ENCODE measurements at places on chromosomes 3 and 15.

DNA sequence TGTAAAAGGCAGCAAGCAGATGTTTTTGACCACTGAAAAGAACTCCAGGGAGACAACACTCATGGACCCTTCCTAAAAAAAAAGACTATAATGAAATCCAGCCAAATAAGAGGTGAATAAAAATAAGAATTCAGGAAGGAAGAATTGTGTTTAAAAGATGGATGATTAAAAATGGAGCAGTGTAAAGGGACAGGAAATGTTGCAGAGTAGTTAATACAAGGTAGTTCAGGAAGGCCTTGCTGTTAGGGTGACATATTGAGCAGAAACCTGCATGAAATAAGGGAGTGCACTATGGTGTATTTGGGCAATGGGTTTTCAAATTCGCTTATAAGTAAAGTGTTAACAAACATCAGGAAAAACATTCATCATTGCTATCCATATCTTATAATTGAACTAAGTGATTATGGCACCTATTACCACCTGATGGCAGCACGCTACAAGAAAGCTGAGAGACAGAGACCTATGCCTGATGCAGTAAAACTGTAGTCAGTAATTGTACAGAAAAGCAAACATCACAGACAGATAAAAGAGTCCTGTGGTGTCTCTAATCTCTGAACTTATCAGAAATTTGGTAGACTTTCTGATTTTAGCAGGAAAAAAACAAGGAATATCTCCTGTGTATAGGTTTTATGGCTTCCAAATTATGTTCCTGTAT, 5.8 kb upstream of the DBR1 start:
- no peak for DNase-seq

DNA sequence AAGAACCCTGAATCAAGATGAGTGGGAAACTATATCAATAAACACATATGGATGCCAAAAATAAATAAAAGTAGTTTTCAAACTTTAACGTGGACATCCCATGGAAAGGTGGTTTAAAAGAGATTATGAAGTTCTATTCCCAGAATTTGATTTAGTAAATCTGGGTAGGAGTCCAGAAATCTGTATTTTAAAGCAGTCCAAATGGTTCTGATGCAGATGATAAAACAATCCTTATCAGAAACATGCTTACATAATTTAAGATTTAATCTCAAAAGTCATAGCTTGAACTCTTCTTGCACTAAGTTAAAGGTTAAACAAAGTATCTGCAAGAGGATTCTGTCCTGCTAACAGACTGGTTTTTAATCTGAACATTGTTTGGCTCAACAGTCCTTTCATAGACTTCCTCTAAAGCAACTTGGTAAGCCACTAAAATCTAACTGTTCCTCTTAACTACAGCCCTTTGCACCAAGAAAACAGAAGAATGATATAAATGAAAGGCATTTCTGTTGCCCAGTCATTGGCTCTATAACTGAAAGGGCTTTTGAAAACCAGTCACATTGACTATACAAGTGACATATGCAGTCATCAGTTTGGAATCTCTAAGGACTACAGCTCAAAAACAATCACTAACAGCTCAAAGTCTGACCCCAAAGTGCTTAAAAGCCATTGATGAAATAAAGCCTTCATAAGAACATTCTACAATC, 23.4 kb upstream of the MAP4 start:
- no peak for DNase-seq

- no peak for DNase-seq
Measured at GRCh38 chr3:123847209-123847608, 36.9 kb downstream of the MYLK start.

- DNase-seq: no peak
Measured at GRCh38 chr3:12436514-12437220, 47.6 kb upstream of the TSEN2 start.

DNA sequence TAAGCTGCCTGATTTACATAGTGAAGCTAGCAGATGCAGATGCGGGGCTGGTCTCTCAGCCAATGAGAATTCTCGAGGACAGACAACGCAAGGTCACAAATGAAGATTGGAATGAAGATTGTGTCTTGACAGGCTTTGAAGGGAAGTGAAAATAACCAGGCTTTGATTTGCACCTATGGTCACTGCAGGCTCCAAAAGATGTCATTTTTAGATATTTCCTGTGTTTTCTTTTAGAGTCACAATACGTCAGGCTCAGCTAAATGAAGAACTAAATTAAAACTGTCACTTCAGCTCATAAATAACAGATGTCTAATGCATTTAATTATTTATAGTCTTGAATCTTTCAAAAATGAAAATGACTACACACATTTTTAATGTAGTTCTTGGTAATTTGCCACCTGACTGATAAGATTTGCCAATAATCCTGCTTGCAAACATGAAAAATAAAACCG, 99.5 kb downstream of the SQOR start:
- no peak for DNase-seq

- no peak for DNase-seq
Measured at GRCh38 chr3:133984975-133985374, 44.8 kb downstream of the SLCO2A1 start.

DNA sequence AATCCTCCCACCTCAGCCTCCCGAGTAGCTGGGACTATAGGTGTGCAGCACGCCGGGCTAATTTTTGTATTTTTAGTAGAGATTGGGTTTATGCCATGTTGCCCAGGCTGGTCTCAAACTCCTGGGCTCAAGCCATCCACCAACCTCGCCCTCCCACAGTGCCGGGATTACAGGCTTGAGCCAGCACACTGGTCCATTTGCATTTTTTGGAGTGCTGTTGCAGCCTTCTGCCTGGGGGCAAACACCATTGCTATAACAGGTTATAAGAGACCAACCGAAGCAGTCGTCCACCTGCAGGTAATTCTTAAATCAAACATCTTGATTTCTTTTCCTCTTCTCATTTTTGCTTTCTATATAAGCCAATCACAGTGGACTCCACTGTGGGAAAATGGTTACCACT, 27.7 kb downstream of the ACKR4 start:
- no peak for DNase-seq

GRCh38 chr15:70870051-70870450, 16.1 kb upstream of the LARP6 start:
- no peak for DNase-seq

DNA sequence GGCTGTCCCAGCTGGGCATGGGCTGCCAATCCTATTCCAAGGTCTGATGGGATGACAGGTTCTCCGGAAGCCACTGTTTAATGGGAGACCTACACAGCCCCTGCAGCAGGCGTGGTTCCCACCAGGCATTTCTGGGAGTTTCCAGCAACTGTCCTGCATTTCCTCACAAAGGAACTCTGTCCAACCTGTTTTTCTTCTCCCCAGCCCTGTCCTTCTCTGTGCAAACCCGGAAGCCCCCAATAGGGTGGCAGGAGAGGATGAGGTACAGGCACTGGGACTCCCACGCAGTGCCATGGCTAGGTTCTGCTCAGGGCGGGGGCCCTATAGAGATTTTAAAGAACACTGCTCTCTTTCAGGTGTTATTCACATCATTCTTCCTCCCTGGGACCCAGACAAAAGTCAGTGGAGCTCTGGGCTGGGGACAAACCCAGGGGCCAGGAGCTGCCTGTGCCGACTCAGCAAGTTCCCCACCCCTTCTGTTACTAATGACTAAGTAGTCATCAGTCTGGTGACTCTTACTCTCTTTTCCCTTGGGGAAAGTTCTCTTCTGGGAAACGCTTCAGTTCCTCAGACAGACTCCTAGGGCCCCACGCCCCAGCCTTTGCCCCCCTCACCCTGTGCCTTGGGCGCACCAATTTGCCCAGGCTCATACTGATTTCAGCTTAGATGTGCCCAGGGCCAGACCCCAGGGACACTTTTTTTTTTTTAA, 97.7 kb downstream of the CD47 start:
- no peak for DNase-seq

DNA sequence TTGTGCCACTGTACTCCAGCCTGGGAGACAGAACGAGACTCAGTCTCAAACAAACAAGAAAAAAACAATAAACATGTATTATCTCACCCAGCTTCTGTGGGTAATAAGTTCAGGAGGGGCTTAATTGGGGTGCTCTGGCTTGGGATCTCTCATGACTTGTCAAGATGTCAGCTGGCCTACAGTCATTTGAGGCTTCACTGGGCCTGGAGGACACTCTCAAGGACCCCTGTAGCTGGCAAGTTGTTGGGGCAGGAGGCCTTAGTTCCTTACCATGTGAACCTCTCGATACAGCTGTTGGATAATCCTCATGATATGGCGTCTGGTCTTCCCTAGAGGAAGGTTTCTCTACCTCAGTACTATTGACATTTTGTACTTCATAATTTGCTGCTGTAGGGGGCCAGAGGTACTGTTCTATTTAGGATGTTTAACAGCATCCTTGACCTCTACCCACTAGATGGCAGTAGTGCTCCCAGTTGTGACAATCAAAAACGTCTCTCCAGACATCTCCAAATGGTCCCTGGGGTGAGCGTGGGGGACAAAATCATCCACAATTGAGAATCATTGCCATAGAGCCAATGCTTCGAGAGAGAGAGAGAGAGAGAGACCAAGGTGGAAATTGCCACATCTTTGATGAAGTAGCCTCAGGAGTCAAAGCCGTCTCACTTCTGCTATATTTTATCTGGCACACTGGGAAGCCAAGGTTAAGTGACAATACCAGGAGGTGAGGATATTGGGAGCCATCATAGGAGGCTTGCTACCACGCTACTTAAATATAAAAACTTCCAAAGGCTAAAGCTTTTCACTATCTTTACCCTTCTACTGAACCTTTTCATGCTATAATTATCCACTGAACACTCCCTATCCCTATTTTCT, 23.9 kb upstream of the SLTM start:
- DNase-seq: no peak

- DNase-seq: peak; percentile 90
Measured at GRCh38 chr3:111978583-111979433, at the start of gene ABHD10. ABHD10 (plus strand) TSS chr3:111979026; CDS start chr3:111979062, 36 bp downstream.

DNA sequence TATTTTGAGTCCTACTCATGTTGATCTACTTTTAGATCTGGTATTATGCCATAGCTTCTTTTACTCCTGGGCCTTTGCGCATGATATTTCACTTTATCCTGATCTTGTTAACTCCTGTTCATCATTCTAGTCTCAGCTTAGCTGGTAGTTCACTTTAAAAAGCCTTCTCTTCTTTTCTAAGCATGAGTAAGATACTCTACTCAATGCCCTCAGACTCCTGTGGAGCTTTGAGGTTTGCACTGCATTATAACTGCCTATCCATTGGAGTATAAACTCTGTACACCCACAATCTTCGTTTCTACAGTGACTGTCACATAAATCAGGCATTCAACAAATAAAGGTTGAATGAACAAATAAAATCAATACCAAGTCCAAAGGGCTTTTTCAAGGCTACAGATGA, 357.9 kb upstream of the KCNH8 start:
- no peak for DNase-seq

GRCh38 chr3:173799060-173799816, 401.7 kb downstream of the NLGN1 start:
- no peak for DNase-seq

DNA sequence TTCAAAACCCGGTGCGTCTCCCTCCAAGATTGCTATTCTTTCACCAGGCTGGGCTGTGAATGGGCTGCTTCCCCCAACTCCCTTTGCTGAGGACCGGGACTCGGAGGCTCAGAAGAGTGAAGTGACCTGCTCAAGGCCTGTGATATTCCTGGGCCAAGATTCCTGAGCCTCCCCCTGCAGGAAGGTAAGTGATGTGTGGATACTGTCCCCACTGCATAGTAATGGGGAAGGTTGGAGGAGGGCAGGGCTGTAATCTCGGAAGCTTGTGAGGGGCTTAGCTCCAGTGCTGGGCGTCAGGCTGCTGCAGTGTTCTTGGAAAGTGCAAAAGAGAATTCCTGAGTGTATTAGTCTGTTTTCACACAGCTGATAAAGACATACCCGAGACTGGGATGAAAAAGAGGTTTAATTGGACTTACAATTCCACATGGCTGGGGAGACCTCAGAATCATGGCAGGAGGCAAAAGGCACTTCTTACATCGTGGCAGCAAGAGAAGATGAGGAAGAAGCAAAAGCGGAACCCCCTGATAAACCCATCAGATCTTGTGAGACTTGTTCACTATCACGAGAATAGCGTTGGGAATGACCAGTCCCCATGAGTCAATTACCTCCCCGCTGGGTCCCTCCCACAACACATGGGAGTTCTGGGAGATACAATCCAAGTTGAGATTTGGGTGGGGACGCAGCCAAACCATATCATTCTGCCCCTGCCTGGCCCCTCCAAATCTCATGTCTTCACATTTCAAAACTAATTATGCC, 67.6 kb downstream of the EFCAB12 start:
- DNase-seq: no peak

DNA sequence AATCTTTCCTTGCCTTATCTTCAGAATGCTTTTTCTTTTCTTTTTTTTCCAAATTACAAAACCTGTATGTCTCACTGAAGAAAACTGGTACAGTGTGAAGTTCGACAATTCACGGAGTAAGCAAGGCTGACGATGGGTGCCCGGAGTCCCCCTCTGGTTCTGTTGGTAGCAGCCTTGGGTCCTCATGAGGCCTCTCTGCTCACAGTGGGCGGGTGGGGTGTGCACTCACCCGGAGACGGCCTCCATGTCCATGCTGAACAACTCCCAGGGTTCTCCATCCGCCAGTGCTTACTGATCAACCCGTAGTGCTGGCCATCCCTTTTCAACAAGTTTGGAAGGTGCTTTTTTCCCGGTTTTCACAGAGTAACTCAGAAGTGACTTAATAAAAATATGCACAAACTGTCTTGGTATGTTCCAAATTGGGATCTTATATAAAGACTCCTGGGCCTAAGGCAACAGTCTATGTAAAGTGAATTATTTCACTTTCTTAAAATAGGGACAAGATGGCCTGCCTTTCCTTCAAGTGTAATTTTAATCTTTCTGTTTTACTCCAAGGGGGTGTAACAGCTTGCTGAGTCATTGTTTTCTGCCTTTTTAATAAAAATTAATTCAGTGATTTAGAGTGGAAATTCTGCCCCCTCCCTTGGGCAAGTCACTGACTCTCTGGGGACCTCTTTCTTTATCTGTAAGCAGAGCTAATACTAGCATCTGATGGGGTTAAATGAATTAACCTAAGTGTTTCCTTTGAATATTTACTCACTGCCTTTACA, 23.7 kb downstream of the LRRK1 start:
- no peak for DNase-seq

DNA sequence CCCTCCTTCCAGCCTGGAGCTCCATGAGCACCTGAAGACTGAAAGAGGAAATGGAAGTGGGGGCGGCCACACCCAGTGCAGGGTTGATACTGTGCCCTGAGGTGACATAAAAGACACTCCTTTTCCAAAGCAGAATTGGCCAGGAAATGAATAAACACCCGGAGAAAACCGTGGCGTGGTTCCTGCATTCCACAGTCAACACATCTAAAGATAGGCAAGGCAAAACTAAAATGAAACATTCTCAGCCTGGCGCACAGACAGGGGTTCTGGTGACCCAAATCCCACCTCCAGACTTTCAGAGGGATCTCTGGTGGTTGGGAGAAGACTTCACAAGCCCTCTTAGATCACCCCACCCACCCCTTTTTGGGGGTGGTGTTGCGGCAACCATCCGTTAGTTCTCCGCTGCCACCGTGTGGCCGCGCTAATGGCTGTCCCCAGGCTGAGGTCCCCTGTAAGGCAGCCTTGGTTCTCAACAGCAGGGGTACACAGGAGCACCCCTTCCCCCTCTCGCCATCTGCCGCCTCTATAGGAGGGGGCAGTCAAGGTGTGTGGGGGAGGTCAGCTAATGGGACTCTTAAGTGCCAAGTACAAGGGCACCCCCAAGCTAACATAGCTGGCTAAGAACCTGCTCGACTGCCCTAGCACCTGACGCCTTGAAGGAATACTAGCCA, 2.5 kb upstream of the MST1R start:
- no peak for DNase-seq

GRCh38 chr15:101844916-101845315, 32.9 kb downstream of the OR4F15 start:
- no peak for DNase-seq

- no peak for DNase-seq
Measured at GRCh38 chr3:147507638-147508286, 98.6 kb downstream of the ZIC1 start.

- no peak for DNase-seq
Measured at GRCh38 chr15:71808311-71809020, 1.9 kb upstream of the NR2E3 start.

Data from mesothelial cell of epicardium (in vitro differentiated cells).